ENCODE measurements at places on chromosomes 2 and 18. TPM values are rescaled to one million over a fixed set of nuclear protein-coding genes. Genes with fewer than 3 reads are reported as not detected.

Gene CD8B2
- total RNA-seq: not detected

Gene CYP1B1
- total RNA-seq: 37.2 TPM

- H3K27me3 ChIP-seq: no peaks in the 10 kb centered on the region
- H3K27ac ChIP-seq: peak overlapping the region; percentile 90
- DNase-seq: no peak
- H3K4me1 ChIP-seq: peaks cover 70% of the 10 kb centered on the region
- H3K4me3 ChIP-seq: no peak overlapping the region
- H3K36me3 ChIP-seq: no peaks in the 10 kb centered on the region
These were observed 22.4 kb upstream of the STAT4 start for GRCh38 chr2:191173206-191173605.

Gene HOXD3
- 3.0 TPM for total RNA-seq

Gene GAREM2
- 1.4 TPM for total RNA-seq

DNA sequence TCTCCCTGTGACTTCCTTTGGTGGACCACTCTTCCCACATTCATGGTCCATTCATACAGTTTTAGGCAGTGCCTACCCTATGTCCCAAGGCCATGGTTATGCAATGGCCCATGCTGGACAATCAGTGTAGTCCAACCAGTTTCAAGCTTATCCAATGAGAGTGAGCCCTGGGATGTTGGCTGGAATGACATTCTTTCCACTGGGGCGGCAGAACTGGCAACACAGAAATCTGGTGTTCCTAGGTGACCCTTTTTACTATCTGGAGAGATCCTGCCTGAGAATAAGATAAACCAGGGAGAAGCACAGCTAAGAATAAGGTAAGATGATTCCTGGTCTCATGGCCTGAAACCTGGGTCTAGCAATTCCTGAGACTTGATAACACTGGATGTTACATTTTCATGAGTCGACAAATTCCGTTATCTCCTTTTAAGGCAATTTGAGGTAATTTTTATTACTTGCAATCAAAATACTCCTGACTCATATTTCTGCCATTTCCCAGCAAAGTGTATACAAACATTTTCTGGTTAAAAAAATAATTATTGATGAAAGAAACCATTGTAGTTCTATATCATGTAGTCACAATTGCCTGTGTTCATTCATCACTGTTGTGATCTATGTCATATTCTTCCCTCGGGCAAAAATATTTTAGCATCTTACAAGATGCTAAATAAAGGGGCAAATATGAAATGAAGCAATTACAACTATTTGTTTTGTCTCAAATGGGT, 271.5 kb upstream of the LYPD1 start:
- no peaks in the 10 kb centered on the region for H3K36me3 ChIP-seq
- DNase-seq: no peak
- H3K4me3 ChIP-seq: no peak overlapping the region
- no peaks in the 10 kb centered on the region for H3K4me1 ChIP-seq
- no peak overlapping the region for H3K27ac ChIP-seq
- H3K27me3 ChIP-seq: no peaks in the 10 kb centered on the region

Gene TMEM18
- total RNA-seq: 25.5 TPM

Gene SOWAHC
- total RNA-seq: 27.4 TPM

Gene CFAP53
- total RNA-seq: not detected

Gene SLC30A3
- not detected for total RNA-seq

Gene EMILIN2
- total RNA-seq: 17.1 TPM

Gene FSHR
- total RNA-seq: not detected

DNA sequence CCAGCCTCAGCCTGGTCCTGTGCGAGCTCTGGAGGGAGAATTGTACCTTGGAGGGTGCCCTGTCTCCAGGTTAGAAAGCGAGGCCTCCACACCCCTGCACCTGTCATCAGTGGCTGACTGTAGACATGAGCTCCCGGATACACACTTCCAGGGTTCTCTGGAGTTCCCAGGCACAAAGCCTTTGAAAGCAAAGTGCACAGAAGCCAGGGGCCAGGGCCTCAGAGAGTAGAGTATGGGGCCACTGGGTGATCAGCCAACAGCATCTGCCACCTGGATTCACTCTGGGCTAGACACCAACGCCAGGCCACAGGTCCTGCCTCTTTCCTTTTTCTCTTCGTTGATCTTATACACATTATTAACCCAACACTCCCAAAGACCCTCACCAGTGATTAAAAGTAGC, 239.4 kb upstream of the HDAC4 start:
- H3K4me3 ChIP-seq: no peak overlapping the region
- no peaks in the 10 kb centered on the region for H3K36me3 ChIP-seq
- H3K27ac ChIP-seq: no peak overlapping the region
- no peak for DNase-seq
- peaks cover 10% of the 10 kb centered on the region for H3K27me3 ChIP-seq

DNA sequence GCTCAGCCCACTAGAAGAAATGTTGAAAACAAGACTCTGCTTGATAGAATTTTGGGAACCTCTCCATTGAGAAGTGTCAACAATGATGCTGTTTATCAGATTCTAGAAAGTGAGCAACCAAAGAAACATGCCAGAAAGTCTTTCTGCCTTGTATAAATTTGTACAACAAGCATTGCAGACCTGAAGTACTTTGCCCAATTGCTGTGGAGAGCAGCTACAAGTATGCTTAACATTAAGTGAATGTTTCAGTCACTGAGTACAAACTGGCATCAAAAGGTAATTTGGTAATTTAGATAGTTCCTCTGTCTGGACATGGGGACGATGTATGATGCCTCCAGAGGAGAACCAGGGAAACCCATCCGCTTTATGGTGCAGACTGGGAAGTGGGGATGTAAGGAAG, 33.4 kb upstream of the SKA1 start:
- H3K4me3 ChIP-seq: no peak overlapping the region
- H3K27ac ChIP-seq: no peak overlapping the region
- DNase-seq: no peak
- no peaks in the 10 kb centered on the region for H3K36me3 ChIP-seq
- no peaks in the 10 kb centered on the region for H3K27me3 ChIP-seq

- DNase-seq: no peak
- H3K36me3 ChIP-seq: no peaks in the 10 kb centered on the region
- peaks cover 6% of the 10 kb centered on the region for H3K4me1 ChIP-seq
- H3K27me3 ChIP-seq: no peaks in the 10 kb centered on the region
- H3K27ac ChIP-seq: no peak overlapping the region
These were observed 87.9 kb downstream of the SEPTIN10 start for GRCh38 chr2:109525836-109526235.

Gene ELAC1
- 4.4 TPM for total RNA-seq

Measured in PC-3 (cell line).